ENCODE measurements at places on chromosomes 2 and 18. TPM values are rescaled to one million over a fixed set of nuclear protein-coding genes. Genes with fewer than 3 reads are reported as not detected.
A peak's percentile ranks its signal among the peaks of the same experiment; 100 is the strongest.

DNA sequence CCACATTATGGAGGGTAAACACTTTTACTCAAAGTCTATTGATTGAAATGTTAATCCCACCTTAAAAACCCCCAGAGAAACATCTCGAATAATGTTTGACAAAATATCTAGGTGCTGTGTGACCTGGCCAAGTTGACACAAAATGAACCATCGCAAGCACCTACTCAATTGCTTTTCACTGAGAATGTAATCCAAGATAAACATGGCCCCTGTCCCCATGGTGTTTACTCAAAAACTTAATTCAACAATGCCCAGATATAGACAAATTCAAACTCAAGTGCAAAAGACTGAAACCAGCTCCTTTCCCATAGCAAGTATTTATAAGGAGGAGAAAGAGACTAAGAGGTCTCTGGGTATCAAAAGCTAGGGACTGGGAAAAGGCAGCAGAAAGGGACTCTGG lies 15.0 kb upstream of the ACMSD start:
- no peak for DNase-seq

GRCh38 chr2:219149667-219150066 lies 10.9 kb downstream of the NHEJ1 start:
- no peak for DNase-seq

GRCh38 chr2:218745160-218745558 lies 34.5 kb downstream of the TTLL4 start:
- DNase-seq, result no peak

DNA sequence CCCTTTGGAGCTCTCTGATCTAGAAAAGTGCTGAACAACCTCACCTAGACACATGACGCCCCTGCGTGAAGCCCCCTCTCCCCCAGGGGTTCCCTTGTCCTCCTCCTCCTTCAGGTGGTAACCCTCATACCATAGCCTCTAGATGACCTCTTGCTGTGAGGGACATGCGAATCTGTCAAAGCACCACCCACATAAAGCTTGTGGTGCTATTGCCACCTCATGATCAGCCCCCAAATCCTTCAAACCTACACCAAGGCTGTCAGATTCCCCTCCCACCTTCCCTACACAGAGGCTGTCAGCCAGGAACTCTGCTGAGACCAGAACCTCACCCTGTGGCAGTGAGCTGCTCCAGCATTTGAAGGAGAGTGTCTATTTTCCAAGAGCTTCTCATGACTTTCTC lies 43.1 kb upstream of the TEX51 start:
- no peak for DNase-seq

GRCh38 chr2:171688129-171688465 lies 828 bp downstream of the DYNC1I2 start:
- no peak for DNase-seq

DNA sequence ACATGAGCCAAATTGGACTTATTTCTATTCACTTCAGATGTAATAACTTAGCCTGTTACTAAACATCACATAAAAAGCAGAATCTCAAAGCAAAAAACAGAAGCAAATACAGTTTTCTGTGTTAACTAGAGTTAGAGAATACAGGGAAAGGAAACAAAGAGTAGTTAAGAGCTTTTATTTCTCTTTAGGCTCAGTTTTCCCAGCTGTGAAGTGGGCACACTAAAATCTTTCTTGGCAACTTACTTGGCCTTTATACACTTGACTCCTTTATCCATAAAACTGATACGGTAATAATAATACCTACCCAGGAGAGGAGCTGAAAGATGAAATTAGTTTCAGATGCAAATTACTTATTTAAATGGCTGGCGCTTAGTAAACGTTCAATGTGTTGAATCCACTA lies 132.8 kb upstream of the SPATS2L start:
- no peak for DNase-seq

- DNase-seq, result no peak
These were observed 19.7 kb upstream of the PPM1B start for GRCh38 chr2:44148999-44149398.

- no peak for DNase-seq
These were observed 16.2 kb downstream of the TOGARAM2 start for GRCh38 chr2:28997237-28997846.

- no peak for DNase-seq
These were observed 3.3 kb downstream of the SH3BP4 start for GRCh38 chr2:234955091-234955591.

GRCh38 chr18:9613550-9614400 lies 584 bp downstream of the PPP4R1 start:
- peak; percentile 36 for DNase-seq

RGPD3 gene
- 0.21 TPM for total RNA-seq

GPR39 gene
- 0.10 TPM for total RNA-seq

CSRNP3 gene
- not detected for total RNA-seq

DSG1 gene
- not detected for total RNA-seq

Measured in T-helper 17 cell (primary cell).